ENCODE measurements at places on chromosomes 4 and X.

- no peak for DNase-seq
These were observed 249.8 kb upstream of the MAD2L1 start for GRCh38 chr4:120316416-120316815.

- DNase-seq, result no peak
These were observed 306.7 kb downstream of the GBA3 start for GRCh38 chr4:22999419-22999818.

DNA sequence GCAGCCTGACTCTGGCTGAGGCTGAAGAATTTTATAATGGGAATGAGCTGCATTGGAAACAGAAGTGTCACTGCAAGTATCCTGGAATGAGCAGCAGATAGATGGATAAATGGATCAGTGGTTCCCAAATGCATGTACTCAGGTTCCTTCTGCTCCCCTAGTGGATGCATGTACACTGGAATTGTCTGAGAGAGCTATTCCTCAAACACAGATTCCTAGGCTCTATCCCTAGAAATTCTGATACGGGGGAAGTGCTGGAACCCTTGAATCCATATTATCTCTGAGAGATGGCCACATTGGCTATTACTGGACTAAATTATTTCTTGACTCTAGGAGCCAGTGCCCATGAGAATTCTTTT lies 64.8 kb downstream of the TMEM131L start:
- DNase-seq, result no peak

- no peak for DNase-seq
These were observed 23.8 kb downstream of the IQCM start for GRCh38 chr4:149791851-149792250.

DNA sequence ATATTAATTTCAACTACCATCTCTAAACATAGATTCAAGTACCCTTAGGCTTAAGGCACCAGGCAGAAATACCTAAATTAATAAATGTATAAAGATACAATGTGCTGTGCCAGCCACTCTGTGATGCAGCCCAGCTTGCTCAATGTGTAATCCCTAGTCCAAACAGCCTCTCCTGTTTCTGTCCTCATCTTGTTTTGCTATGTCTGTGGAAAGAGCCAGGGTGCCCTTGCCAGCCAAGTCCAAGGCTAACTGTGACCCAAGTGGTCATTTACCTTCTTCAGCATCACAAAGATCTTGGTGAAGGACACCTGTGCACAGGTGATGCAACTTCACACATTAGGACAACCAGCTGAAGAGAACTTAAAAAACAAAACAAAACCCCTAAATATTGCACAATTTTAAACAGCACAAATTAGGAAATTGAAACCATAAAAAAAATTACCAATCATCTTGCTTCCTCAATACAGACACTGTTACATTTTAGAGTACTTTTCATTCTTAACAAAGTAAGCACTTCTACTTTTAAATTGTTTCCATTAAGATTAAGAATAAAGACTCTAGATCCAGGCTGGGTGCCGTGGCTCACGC lies 89.6 kb downstream of the C4orf51 start:
- DNase-seq, result no peak

DNA sequence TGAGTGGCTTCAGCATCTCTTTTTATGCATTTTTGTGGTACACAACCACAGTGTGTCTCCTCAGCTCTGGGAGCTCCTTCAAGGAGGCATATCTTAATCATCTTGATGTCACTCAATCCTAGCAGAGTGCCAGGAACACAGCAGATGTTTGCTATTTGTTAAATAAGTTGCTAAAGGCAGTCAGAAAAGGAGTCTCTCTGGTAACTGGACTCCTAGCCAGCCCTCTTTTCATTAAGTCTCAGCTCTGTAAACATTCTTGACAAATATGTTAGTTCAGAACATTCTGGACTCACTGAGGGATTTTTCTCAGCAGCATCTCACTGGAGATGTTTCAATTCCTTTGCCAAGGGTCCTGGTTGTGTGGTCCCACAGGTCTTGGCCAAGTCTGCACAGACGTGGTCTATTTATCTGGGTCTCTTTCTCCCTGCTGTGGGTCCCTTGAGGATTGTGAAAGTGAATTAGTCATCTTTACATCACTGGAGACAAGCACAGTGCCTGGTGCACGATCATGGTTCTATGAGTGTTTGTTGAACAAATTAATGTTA lies 20.3 kb upstream of the FAM9C start:
- DNase-seq, result no peak

DNA sequence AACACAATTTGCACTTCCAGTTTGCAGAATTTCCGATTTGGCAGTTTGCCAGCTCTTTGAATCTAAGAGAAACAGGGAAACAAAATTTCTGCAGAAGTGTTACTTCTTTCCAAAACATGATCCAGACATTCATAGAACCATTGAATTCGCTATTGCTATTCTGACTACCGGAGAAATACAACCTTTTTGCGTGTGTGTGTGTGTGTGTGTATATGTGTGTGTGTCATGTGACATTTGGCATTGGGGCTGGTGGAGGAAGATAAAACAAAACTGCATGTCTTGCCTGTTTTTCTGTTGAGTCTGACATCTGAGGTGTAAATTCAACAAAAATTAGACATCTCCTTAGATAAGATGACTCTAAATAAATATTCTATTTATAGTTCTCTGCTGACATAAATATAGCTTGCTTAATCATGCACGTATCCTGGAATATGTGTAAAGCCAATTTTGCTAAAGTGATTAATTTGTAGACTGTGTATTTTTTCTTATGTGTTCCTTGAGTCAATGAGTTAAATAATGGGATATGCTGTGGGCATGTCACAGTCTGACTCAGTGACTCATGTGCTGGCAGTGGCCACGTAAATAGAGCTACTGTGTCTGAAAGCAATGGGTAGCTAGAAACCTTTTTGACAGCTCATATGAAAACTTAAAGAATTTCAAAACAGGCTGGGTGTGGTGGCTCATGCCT lies 98.9 kb downstream of the HPGD start:
- no peak for DNase-seq

DNA sequence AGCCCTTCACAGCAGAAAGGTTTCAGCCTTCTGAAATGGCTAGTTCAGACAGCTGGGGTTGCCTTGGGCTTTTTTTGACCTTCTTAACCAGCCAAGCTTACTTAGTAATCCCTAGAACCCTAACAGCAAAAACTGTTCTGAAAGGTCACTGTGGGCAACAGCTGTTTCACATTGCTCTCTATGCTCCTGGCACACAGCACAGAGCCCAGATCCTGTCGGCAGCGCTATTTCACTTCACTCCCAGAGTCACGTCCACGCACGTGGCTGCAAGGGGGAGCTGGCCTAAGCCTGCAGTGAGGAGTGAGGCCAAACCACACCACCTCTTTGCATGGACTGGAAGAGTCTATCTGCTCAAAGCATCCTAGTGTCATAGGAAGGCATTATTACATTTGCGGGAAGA lies 32.0 kb upstream of the STS start:
- no peak for DNase-seq

DNA sequence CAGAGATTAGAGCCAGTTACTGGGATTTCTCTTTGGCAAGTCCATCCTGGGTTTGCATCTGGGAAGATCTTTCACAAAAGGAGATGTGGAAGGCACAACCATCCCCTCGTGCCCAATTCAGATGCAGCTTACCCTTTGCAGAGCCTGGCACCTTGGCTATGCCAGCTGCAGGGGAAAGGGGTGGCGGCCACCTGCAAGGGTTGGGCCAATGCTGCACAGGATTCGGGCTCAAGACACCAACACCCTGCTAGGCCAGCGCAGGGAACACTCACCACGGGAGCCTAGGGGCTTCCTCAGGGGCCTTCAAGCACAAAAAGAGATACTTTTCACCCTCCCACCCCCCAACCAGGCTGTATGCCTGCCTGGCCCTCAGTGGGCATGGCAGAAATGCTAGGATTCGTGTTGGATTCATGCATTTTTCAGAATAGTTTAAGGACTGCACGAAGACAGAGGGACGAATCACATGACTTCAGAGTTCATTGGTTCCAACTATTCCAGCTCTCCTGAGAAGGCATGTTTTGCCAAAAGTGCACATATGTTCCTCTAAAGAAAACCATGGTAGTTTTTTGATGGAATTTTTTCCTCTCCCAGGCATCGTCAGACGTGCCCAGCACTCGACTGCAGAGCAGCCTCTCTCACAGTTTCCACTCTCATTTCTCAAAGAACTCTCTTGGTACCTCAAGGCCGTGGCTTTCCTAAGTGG lies 94.4 kb downstream of the PHKA2 start:
- no peak for DNase-seq

- DNase-seq, result no peak
These were observed 234.0 kb upstream of the SLIT2 start for GRCh38 chr4:20017777-20018115.

GRCh38 chr4:169557061-169557636 lies 55.2 kb downstream of the NEK1 start:
- DNase-seq, result no peak

- no peak for DNase-seq
These were observed 13.5 kb upstream of the CCNQ start for GRCh38 chrX:153612413-153612812.

GRCh38 chrX:39161611-39162255 lies 360.5 kb downstream of the MID1IP1 start:
- DNase-seq, result no peak

- no peak for DNase-seq
These were observed 398.0 kb downstream of the MAGEB5 start for GRCh38 chrX:26613956-26614355.

- no peak for DNase-seq
These were observed 51.2 kb downstream of the TIGD2 start for GRCh38 chr4:89162496-89162895.

GRCh38 chr4:154307451-154307850 lies 184.1 kb downstream of the DCHS2 start:
- no peak for DNase-seq

GRCh38 chrX:116435597-116435996 lies 809 bp upstream of the SLC6A14 start:
- no peak for DNase-seq

DNA sequence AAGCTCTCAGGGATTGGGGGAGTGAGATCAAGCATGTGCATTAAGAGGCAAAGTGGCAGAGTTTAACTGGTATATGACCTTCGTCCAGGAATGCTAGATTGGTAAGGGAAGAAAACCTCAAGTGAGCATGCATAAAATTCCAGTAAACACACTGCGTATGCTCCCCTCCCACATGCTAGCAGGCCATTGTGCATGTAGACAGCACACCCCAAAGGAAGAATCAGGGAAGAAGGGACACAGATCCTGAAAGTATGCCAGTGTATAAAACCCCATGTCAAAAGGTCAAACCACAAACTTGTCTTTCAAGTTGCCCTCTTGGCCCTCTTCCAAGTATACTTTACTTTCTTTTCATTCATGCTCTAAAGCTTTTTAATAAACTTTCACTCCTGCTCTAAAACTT lies 405.2 kb upstream of the CNKSR2 start:
- no peak for DNase-seq

DNA sequence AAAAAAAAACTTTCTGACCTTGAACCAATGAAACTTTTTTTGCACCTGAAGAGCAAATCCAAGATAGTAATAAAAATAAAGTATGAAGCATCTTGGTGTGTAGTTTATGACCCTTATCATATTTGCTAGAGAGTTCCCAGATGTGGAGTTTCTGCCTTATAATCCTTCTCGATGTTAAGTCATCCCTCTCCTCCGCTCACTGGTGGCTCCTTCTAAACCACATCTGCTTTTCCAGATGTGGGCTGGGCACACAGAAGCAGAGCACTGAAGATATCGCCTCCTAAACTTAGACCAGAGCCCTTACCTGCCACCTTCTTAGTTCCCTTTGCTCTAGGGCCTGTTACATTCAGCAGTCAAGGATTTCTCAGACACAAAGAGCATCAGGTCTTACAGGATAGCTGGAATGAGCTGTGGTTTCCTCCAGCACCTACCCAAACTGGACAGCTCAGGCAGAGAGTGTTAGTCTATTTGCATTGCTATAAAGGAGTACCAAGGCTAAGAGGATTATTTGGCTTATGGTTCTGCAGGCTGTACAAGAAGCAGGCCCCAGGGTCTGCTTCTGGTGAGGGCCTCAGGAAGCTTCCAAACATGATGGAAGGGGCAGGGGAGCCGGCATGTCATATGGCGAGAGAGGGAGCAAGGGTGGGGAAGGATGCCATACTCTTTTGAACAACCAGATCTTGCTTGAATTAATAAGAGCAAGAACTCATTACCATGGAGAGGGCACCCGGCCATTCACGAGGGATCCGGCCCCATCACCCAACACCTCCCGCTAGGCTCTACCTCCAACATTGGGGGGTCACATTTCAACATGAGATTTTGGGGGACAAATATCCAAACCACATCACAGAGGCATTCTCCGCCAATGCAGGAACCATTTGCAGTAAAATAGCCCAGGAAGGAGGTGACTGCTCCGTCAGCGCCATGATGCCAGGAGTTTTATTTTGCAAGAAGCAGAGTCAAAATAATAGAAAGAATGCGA lies 75.6 kb upstream of the HELT start:
- DNase-seq, result no peak

GRCh38 chr4:26916195-26916594 lies 55.6 kb downstream of the STIM2 start:
- DNase-seq, result no peak

- no peak for DNase-seq
These were observed 55.1 kb downstream of the RAB40A start for GRCh38 chrX:103464072-103464773.

- DNase-seq, result no peak
These were observed 2.1 kb downstream of the UCHL1 start for GRCh38 chr4:41258783-41259182.

DNA sequence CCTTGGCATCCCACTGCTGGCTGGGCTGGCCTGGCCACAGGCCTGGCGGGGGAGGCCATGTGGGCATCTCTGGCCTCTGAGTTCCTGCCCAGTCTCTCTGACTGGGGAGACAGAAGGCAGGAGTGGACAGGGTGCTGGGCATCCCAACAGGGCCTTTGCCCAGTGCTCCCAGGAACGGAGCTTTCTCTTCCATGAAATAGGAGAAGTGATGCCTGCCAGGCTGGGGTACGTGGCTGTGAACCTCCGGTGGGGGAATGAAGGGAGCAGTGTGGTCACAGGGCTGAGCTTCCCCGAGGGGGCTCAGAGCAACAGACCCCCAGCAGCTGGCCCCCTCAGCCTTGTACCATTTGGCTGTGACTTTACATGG lies 40.4 kb upstream of the HMX1 start:
- no peak for DNase-seq

- DNase-seq, result no peak
These were observed 241.0 kb upstream of the RASGEF1B start for GRCh38 chr4:81712714-81713113.
